Stimulated activated CD4-positive, alpha-beta T cell treated with anti-CD3 and anti-CD28 coated beads, Interleukin-1b, Interleukin-23, amount 100 ng/mL, for 24 hours (primary cell): ENCODE measurements at places on chromosomes 2 and 18.

GRCh38 chr18:55003695-55004094, 44.4 kb upstream of the CCDC68 start:
- DNase-seq = no peak

DNA sequence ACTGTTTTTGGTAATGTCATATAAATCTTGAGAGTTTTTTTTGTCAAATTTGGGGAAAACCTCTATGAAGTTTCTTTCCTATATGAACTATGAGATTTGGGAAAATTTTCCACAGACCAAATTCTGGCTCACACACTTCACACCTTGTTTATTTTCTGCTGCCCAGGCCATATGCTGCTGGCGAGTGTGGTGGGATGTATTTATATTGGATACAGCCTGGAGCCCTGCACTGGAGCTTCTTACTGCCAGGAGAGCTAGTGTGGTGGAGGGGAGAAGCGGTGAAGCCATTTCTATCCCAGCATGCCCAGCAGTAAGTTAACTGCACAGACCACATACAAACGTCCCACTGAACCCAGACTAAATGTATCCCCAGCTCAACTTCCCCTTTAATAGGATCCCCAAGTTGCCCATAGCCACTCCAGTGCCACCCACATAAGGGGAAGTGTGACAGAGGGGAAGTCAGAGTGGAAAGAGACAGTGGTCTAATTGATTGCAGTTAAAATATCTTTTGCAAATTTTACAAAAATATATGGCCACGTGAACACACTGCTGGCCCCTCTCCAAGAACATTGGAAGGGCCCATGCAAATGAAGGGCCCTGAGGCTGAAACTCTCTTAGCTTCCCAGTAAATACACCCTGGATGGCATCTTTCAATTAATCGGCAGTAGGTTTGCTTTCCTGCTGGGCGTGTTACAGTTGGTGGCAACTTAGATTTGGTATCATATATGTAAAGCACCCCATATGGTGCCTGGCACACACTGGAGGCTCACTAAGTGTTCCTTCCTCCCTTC, 146.6 kb upstream of the ITGA6 start:
- no peak for DNase-seq

DNA sequence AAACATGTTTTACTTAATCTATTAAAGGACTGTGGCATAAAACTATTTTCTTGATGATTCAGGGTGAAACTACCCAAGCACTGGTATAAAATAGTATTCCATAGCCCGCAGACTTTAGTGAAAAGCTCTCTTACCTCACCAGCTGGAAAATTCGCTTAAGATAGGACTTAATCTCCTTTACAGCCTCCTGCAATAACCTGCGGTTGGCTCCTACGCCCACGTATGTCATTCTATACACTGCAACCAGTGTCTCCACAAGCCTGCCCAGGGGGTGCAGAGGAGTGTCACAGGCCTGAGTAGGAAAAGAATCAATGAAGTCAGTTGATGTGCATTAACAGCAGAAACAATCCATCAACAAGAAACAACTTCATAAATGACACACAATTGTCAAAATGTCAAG, 11.3 kb upstream of the MPP4 start:
- no peak for DNase-seq

DNA sequence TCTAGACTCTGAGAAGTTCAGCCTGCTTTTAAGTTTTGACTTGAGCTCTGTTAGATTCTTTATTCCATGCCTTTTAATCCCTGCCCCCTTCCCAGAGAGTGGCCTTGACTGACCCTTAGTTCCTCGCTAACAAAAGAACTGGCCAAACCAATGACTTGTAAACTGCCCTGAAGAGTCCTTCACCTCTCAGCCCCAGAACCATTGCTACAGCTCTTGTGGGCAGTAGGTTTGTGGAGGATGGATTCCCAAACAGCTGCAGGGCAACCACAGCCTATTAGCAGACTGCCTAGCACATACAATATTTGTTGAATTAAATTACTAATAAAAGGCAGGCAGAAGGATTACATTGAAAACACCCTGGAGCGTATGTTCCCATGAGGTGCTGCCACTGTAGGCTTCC, 163.9 kb downstream of the MAIP1 start:
- DNase-seq = no peak

- DNase-seq = no peak
Observed at GRCh38 chr2:20451761-20452499, 5.1 kb downstream of the RHOB start.

- DNase-seq = no peak
Observed at GRCh38 chr2:63843093-63843492, 1.4 kb downstream of the UGP2 start.

DNA sequence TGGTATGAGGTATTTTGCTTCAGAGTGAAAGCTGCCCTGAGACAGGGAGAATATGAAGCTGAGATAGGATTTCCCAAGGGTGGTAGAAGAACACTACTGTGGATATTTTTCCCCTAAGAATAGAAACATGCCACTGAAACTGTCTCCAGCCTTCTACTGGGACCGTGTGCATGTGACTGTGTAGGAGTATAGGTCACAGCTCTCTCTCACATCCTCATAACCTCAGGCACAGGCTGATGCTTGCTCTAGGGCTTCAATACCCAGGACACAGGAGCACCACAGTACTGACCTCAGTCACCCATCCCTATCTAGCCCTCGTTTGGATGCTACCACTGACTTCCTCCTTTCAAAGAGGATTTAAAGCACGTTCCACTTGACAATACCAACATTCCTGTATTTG, 67.2 kb downstream of the REV1 start:
- no peak for DNase-seq

DNA sequence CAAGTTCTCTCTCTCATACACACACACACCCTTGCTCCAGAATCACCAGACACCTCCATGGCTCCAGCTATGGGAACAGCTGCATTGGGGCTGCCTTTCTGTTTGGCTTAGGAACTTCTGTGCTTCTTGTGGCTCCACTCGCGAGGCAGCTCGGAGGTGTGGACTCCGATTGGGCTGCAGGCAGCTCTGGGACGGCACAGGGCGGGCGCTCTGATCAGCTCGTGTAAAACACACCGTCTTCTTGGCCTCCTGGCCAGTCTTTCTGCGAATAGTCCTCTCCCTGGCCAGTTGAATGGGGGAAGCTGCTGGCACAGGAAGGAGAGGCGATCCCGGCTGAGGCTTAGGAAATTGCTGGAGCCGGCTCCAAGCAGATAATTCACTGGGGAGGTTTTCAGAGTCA, 22.4 kb downstream of the FOSL2 start:
- no peak for DNase-seq

DNA sequence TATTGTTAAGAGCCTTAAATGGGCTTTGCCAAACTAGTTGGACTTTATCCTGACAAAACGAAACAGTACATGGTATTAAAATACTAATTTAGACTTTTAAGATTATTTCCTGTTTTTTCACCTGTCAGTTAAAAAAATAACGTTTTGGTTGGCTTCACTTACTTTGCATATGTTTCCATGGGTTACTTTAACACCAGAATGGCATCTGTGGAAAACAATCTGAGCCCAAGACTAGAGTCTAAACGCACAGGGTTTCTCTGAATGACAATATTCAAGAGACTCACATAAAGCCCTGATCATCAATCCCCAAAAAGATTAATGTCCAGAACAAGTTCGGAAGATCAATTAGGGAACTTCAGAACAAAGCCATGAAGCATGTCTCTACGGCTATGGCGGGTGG, 888.0 kb downstream of the EPHA4 start:
- DNase-seq = no peak
